ENCODE measurements at places on chromosomes 1 and 21.

GRCh38 chr1:68624233-68624632 lies 127.4 kb upstream of the DEPDC1 start:
- DNase-seq = no peak

DNA sequence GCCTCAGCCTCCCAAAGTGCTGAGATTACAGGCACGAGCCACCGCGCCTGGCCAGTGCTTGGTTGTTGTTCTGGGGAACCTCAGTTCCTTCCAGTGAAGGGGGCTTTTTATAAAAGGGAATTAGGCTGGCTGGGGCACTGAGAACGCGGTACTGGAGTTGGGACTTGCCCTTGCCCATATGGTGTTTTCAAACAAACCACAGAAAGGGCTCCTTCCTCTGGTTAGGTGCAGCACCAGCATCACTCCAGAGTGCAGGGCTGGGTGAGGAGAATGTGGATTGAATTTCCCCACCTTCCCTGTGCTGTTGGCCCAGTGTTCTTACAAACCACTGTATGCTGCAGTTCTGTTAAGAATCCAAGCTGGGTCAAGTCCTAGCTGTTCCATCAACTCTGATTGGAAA lies 5.3 kb downstream of the MAN1C1 start:
- DNase-seq = no peak

- DNase-seq = no peak
Measured at GRCh38 chr1:150981177-150981804, 801 bp upstream of the ANXA9 start.

- DNase-seq = no peak
Measured at GRCh38 chr21:28872218-28872617, 120.5 kb downstream of the LTN1 start.

DNA sequence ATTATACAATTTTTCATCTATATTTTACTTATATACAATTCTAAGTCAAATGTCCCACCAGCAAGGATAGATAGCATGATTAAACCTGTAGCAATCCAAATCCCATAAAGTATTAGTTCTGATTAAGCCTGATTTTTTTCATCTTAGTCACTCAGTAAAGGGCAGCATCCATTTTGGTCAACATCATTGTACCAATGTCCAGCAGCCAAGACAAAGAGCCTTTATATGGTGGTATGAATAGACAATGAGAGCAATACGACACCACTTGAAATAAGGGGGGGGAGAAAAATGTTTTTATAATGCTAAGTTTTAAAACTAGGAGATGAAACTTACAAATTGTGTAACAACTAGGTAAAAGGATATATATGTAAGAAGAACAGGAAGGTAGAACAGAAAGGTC lies 7.4 kb downstream of the ZNF644 start:
- DNase-seq = no peak

- no peak for DNase-seq
Measured at GRCh38 chr1:161187311-161187710, 10.0 kb upstream of the B4GALT3 start.
